ENCODE measurements at places on chromosomes 5 and 9.

GRCh38 chr5:143898381-143898780 lies 86.4 kb downstream of the HMHB1 start:
- no peak for DNase-seq

- DNase-seq, result no peak
Observed at GRCh38 chr5:28165096-28165495, 1126.7 kb upstream of the CDH9 start.

DNA sequence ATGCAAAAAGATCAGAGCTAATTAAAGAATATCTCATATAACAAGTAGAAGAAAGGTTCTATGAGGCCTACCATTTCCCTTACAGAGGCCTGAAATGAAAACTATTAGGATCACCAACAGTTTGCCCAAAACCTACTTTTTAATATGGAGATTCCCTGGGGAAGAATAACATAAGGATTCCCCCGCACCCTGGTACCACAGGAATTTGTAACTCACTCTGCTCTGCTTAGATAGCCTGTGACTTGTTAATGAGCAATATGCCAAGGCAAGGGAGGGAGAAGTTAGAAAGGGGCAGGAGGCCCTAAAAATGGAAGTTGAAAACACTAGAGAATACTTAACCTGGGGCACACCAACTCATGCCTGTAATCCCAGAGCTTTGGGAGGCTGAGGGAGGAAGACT lies 107.0 kb downstream of the CDH6 start:
- DNase-seq, result no peak

DNA sequence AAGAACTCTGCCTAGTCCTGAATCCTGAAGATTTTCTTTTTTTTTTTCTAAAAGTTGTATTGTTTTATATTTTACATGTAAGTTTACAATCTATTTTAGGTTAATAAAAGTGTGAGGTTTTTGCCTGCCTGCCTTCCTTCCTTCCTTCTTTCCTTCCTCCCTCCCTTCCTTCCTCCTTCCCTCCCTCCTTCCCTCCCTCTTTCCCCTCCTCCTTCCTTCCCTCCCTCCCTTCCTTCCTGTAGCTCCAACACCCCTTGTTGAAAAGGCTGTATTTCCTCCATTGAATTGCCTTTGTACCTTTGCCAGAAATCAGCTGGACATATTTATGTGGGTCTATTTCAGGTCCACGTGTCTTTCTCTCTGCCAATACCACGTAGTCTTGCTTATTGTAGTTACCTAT lies 46.6 kb downstream of the CACNA1B start:
- DNase-seq, result no peak

GRCh38 chr5:104146652-104147051 lies 584.1 kb upstream of the NUDT12 start:
- DNase-seq, result no peak

- DNase-seq, result no peak
Observed at GRCh38 chr9:78221425-78221824, 14.4 kb upstream of the CEP78 start.

- no peak for DNase-seq
Observed at GRCh38 chr5:65100911-65101631, 332.3 kb downstream of the CWC27 start.

DNA sequence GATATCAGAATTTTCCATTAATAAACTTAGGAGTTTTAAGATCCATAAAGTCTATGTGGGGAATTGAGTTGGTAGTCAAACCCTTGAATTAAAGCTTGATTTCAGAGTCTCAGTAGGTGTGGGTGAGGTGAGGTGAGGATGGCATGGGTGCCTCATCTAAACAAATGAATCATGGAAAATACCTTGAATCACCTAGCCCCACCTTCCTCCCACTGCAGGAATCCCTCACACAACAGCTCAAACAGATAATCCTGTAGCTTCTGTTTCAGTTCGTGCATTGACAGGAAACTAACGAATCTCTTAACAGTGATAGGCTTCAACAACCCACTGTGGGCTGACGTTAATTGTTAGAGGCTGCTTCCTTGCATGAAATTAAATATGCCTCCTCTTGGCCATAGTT lies 185.0 kb downstream of the SREK1 start:
- no peak for DNase-seq

DNA sequence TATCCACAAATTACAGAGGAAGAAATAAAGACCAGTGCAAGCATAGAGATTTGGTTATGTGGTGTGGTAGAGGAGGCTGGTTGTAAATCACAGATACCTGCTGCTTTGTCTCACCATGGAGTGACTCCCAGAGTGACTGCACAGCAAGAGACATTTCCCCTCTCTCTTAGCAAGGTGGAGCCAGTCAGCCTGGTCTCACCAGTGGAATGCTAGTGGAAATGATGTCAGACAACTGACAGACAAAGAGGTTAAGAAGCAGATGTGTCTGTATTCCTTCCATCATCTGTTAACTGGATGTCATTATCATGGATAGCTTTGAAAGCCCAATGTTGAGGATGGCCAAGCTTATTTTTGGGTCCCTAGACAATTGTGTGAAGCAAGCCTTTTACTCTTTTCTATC lies 509.4 kb upstream of the SEMA6A start:
- no peak for DNase-seq

DNA sequence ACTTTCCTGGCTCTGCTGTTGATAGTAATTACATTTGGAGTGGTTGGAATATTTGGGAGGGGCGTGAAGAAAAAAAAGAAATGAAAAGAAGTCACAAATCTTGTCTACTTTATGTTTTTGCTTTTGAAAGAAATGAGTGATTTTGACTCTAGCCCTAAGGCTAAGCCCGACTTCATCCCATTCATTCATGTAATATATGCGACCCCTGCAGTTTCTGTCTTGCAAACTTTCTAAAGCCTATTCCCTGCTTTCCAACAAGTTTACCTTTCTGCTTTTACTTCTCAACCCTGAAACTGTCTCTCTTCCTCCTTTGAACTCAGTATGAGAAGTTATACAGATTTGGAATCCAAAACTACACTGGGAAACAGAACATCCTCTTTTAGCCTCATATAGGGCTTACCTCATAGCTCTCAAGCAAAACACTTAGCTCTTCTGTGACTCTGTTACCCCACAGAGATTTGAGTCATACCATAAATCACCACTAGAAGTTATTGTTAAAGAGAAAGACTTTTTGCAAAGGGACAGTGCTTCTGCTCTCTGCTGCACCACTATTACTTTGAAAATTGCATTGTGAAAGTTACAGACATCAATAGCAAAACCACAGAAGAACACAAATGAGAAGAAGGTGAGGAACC lies 1.6 kb downstream of the CFAP95 start:
- no peak for DNase-seq

GRCh38 chr5:118637947-118638670 lies 350.2 kb downstream of the DTWD2 start:
- no peak for DNase-seq

- no peak for DNase-seq
Observed at GRCh38 chr5:143695244-143695864, 116.6 kb upstream of the HMHB1 start.

GRCh38 chr9:107699231-107699630 lies 209.7 kb upstream of the KLF4 start:
- DNase-seq, result no peak

DNA sequence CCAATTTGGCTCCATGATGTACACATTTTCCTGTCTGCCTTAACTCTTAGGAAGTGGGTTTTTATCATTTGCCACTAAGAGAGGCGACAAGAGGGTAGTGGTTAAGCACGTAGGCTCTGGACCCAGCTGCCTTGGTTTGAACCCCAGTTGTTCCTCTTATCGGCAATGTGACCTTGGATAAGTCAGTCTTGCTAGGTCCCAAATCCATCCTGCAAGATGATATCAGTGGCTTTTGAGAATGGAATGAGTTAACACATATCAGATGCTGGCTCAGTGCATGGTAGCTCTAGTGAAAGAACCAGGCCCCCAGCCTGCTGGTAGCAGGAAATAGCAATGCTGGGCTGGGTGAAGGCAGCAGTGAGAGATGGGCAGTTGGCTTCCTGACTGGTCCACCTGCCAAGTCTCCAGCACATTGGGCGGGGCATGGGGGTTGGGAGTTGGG lies 72.5 kb downstream of the STK10 start:
- DNase-seq, result no peak

- DNase-seq, result no peak
Observed at GRCh38 chr5:126359884-126360283, 63.3 kb upstream of the GRAMD2B start.

- DNase-seq, result no peak
Observed at GRCh38 chr5:62568800-62569432, 9.7 kb upstream of the LRRC70 start.

DNA sequence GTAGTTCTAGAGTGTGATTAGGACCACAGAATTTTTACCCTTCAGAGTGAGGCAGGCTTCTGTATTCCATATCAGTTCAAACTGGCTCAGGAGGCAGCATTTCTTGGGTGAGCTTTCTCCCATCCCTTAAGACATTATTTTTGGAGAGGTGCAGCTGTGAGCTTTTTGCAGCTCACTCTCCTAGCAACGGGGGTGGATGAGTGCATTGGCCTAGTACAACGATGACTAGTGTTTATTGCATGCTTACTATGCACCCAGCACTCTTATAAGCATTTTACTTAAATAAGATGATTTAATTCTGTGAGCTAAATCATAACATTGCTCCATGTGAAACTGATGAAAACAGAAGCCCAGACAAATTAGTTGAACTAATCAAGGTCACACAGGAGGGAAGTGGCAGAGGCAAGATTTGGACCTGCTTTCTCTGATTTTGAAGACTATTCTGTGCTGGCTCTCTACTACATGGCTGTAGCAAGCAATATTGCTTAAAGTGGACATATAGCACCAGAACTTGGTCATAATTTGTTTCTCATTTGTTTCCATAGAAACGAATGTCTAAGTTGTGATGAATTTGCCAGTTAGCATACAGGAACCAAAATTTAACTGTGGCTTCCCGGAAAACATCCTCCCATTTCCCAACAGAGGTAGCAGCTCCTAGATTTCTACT lies 372.1 kb upstream of the RIOK2 start:
- DNase-seq, result no peak

GRCh38 chr5:122581629-122582028 lies 193.3 kb upstream of the SNX2 start:
- no peak for DNase-seq

DNA sequence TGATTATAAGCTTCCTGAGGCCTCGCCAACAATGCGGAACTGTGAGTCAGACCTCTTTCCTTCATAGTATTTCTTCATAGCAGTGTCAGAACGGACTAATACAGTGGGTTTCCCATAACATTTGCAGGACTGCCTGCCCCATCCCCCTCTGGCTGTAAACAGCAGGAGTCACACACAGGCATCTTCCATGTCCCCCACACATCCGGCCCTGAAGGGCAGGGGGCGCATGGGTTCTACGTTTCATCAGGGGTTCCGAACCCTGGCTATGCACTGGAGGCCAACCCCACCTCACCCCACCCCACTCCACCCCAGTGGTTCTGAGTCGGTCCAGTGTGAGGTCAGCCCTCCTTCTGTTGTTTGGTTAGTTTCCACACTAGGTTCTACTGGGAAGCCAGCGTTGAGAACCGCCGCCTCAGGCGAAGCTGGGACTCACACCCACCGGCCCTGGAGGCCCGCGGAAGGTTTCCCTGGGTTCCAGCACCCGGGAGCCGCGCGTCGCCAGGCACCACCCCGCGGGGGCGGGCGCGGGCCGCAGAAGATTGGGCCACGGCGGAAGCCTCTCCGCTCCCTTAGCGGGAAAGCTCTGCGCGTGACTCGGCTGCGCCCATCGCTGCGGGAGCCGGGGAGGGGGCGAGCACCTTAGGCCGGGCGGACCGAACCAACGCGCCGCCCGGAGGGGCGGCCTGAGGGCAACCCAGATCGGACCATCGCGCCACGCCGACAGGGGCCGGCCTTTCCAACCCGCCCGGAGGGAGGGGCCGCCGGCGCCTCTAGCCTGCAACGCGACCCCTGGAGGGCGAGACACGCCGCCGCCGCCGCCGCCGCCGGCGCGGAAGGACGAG lies at the start of gene RUSC2:
RUSC2 (plus strand) TSS at position 799 of the 842 bp plus-strand sequence. CDS start 56,411 bp downstream, outside the sequence.
- DNase-seq, result peak; percentile 63

DNA sequence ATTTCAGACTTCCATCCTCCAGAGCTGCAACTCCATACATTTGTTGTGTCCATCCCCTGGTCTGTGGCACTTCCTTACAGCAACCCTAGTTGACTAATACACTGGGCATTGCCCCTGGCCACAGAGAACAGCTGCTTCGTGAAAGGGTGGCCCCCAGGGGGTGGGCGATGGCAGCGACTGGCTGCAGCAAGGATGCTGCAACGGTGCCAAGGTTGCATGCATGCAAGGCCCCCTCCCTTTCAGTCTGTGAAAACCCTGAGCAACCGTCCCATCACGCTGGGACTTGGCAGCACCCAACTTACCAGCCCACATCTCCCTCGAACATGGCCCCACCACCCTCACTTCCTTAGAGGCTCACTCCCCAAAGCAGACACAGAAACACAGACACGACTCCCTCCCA lies 162.5 kb downstream of the MED10 start:
- no peak for DNase-seq

DNA sequence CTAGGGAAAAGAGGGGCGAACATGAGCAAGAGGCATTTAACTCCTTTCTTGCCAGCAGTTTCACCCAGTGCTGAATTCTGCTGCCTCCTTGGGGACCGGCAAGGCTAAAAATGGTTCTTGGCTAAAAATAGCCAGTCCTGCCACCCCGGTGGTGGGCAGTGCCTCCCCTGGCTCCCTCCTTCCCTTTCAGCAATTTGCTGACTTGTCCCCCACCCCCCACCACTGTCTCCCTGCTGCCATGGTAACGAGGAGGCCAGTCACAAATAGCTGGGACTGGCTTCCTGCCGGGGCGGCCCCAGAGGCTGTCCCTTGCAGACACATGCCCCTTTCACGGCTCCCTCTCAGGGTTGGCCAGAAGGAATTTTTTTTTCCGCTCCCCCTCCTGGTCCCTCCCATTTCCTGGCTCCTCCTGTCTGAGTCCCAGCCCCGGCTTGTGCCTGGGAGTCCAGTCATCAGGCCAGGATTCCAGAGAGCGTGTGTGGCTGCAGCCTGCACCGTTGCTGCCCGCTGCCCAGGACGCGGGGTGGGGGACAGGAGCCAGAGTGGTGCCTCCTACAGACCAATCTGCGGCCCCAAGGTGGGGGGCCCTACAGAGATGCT lies 130.3 kb downstream of the RGS3 start:
- DNase-seq, result no peak

GRCh38 chr5:21593261-21593660 lies 1259.9 kb downstream of the CDH12 start:
- no peak for DNase-seq

- peak; percentile 27 for DNase-seq
Observed at GRCh38 chr5:109936996-109937395, 247.3 kb downstream of the MAN2A1 start.

- no peak for DNase-seq
Observed at GRCh38 chr9:20043461-20043860, 254.6 kb upstream of the SLC24A2 start.

- no peak for DNase-seq
Observed at GRCh38 chr9:99753436-99753835, 68.2 kb upstream of the NR4A3 start.

- no peak for DNase-seq
Observed at GRCh38 chr9:3177146-3177761, 333.4 kb upstream of the PUM3 start.

GRCh38 chr9:72598639-72599038 lies 77.2 kb downstream of the TMC1 start:
- DNase-seq, result no peak

- DNase-seq, result no peak
Observed at GRCh38 chr5:42225009-42225408, 198.2 kb upstream of the GHR start.
